Tongue (tissue), 3 donors: ENCODE measurements at places on chromosomes 5 and 9. TPM values are rescaled to one million over a fixed set of nuclear protein-coding genes. Genes with fewer than 3 reads are reported as not detected.

TAS2R1 gene
- total RNA-seq, result not detected

PFN3 gene
- total RNA-seq, result not detected

LPAR1 gene
- 61.5 TPM for total RNA-seq

WDR36 gene
- 33.4 TPM for total RNA-seq

NPDC1 gene
- total RNA-seq, result 27.0 TPM

CD72 gene
- 1.7 TPM for total RNA-seq

SLC25A2 gene
- not detected for total RNA-seq

GZMA gene
- total RNA-seq, result 0.51 TPM

MIGA2 gene
- 25.2 TPM for total RNA-seq

ANXA1 gene
- total RNA-seq, result 555 TPM

BAAT gene
- 0.41 TPM for total RNA-seq

FOXI1 gene
- not detected for total RNA-seq

ABO gene
- total RNA-seq, result 1.4 TPM

SERF1A gene
- 6.6 TPM for total RNA-seq

PCDHGA8 gene
- 3.0 TPM for total RNA-seq

SLC1A3 gene
- 24.2 TPM for total RNA-seq

SLC38A9 gene
- 33.8 TPM for total RNA-seq

IL33 gene
- 21.3 TPM for total RNA-seq

PPP3R2 gene
- total RNA-seq, result not detected

IL4 gene
- total RNA-seq, result not detected

LTC4S gene
- not detected for total RNA-seq

CATSPER3 gene
- not detected for total RNA-seq

HOMER1 gene
- total RNA-seq, result 42.1 TPM

LHX2 gene
- total RNA-seq, result 4.2 TPM

DMRT2 gene
- 19.1 TPM for total RNA-seq

PCDHGB3 gene
- 5.7 TPM for total RNA-seq

GLRA1 gene
- total RNA-seq, result not detected

QRFP gene
- not detected for total RNA-seq

C5orf58 gene
- total RNA-seq, result not detected

ZNF618 gene
- total RNA-seq, result 10.8 TPM

ELAVL2 gene
- total RNA-seq, result 1.8 TPM

NUTM2F gene
- not detected for total RNA-seq

GCNT4 gene
- 0.82 TPM for total RNA-seq

C5orf34 gene
- total RNA-seq, result 4.4 TPM

PHYHD1 gene
- 26.0 TPM for total RNA-seq

FAM151B gene
- total RNA-seq, result 9.8 TPM

MARCHF11 gene
- total RNA-seq, result not detected

PPIC gene
- 42.9 TPM for total RNA-seq

DPH7 gene
- 26.0 TPM for total RNA-seq

ADGRD2 gene
- not detected for total RNA-seq

NRG2 gene
- total RNA-seq, result 0.41 TPM

ARSI gene
- 18.9 TPM for total RNA-seq

HRH2 gene
- 1.7 TPM for total RNA-seq

TGFBI gene
- 376 TPM for total RNA-seq

LCP2 gene
- 11.6 TPM for total RNA-seq

TXNDC15 gene
- 104 TPM for total RNA-seq

CAPSL gene
- not detected for total RNA-seq

F2RL2 gene
- 9.8 TPM for total RNA-seq

FGF10 gene
- total RNA-seq, result 18.4 TPM

FOXD4 gene
- not detected for total RNA-seq

MRPL41 gene
- total RNA-seq, result 29.1 TPM
